ENCODE measurements at places on chromosomes 2 and 18.

GRCh38 chr18:63158676-63159291 is 160.8 kb downstream of the BCL2 start:
- no peak for DNase-seq

GRCh38 chr2:97067279-97068004 is 27.2 kb downstream of the FAHD2B start:
- no peak for DNase-seq

DNA sequence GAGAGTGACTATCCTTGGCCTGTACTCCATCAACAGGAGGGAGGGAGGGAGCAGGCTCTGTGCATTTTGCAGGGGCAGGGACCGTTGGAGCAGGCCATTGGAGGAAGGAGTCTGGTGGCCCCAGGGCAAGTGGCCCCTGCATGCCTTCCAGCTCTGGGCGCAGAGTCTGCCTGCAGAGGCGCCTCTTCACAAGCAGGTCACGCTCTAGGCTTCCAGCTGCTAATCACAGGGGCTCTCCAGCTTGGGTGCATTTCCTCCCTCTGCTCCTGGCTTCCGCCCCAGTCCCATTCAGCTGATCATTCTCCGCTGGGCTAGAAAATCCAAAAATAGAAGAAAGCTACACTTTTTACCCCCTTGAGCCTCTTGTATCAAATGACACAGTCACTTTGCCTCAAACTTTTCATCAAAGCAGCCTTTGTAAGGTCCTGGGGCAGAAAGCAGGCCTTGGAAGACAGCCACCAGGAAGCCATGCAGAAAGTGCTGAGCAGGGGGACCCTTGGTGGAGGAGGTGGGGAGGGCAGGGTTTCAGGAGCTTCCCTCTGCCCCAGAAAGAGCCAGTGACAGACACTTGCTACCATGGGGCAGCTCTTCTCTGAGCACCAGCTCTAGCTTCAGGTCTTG is 11.3 kb downstream of the TMEM247 start:
- no peak for DNase-seq

DNA sequence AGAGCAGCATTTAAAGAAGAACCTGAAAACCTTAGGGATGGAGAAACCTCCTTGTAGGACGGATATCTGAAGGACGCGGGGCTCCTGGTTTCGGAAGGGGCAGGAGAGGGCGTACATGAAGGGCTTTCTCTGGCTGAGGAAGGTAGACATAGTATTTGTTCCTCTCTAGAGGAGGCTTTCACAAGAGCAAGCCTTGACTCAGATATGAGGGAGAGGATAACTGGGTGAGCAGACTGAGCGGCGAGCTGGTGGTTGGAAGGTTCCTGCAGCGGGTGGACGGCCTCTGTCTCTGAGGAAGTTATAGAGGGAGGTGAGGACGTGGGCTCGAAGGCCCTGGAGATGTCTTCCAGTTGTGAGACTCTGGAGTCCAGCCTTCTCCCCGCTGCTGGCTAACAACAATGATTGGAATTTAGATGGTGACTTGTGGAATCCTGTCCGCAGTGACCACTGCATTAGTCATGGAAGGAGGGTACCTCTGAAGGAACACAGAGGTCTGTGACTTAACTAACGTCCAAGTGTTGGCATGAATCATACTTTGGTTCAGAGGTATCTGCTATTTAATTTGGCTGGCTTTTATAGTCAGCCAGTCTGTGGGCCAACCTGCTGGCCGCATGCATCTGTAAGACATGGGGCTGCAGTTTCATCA is 80.9 kb downstream of the ASAP2 start:
- DNase-seq = peak; percentile 95

DNA sequence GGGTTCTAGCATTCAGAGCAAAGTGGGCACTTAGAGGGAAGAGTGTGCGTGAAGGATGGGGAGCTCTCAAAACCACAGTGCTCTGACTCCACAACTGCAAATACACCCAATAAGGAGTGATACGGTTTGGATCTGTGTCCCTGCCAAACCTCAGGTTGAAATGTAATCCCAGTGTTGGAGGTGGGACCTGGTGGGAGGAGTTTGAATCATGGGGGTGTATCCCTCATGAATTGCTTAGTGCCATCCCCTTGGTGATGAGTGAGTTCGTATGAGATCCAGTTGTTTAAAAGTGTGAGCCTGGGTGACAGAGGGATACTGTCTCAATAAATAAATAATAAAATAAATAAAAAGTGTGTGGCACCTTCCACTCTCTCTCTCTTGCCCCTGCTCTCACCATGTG is 50.3 kb upstream of the CCDC85A start:
- no peak for DNase-seq

GRCh38 chr18:35549564-35549963 is 32.0 kb upstream of the GALNT1 start:
- no peak for DNase-seq

DNA sequence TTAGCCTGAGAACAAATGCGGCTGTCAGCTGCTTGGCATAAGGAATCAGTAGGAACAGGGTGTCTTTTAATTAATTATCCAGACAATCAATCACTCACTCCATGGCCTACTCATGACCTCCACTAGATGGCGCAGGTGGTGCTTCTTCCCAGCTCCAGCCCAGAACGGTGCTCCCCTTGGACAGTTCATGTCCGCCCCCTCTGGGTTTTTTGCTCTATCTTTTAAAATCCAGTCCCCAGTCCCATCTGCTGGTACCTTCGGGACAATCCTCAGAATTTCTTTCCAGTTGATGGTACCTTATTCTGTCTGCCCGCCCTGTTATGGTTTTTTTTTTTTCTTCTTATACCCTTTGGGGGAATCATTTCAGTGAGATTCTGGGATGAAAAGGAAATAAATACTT is 99.8 kb downstream of the CACNB4 start:
- peak; percentile 36 for DNase-seq

DNA sequence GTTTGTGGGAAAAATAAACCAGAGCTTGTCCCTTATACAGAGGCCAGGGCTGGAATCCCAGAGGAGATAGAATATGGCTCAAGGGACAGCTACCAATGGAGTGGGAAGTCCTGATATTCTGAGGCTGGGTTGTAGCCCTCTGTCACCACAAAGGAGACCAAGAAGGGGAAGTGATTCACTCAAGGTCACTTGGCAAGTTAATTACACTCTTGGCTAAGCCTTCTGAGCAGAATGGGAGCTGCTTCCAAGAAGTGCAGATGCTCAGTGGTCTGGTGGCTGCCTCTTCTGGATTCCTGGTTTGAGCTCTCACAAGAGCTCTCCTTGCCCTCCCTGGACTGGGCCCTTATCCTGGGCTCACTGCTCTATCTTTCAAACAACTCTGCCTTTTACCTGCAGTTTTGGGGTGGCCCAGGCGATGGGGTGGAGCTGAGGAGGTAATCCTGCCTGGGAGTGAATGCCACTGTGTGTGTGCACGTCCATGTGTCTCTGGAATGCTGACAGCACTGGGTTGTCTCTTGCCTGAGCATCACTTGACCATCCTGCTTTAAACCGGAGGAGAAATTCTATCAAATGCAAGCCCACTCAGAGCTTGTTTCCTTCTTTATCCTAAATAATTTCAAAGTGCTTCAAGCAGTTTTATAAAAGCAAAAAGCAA is 168.2 kb downstream of the KCNS3 start:
- peak; percentile 11 for DNase-seq

GRCh38 chr2:164008752-164009151 is 272.9 kb upstream of the FIGN start:
- DNase-seq = no peak

DNA sequence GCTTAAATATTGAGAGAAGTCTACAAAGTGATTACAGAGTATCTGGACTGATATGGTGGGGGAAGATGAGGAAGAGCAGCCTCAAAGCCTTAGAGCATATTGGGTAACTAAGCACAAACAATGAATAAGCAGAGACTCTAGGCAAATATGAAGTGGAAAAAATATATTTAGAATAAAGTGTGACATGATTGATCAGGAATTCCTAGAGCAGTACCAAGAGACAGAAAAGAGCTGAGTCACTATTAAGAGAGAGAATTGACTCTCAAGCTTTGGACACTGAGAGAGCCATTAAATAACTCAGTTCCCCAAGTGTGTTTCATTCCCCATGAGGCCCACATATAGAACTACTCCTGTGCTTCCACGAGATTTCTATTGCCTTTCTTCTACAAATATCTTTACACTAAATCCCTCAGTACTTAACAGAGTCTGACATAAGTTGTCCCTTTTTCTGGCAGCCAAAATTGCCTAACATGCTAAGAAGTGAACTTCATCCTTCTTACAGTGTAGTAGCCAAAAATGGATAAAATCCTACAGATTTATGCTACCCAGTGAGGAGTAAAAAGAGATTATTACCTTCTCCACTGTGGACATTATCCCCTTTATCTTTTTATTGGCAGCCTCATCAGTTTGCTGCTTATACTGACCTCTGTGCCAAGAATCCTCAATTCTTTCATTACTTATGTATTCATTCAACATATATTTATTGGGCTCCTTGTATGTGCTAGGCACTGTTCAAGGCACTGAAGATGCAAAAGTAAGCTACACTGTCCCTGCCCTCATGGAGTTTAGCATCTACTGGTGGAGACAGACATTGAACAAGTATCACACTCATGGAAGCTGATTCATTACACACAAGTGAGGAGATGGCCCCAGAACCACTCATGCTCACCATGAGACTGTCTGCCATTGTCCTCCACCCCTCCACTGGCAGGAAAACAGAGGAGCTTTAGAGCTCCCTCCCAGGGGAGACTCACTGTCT is 45.4 kb downstream of the SLC40A1 start:
- no peak for DNase-seq

DNA sequence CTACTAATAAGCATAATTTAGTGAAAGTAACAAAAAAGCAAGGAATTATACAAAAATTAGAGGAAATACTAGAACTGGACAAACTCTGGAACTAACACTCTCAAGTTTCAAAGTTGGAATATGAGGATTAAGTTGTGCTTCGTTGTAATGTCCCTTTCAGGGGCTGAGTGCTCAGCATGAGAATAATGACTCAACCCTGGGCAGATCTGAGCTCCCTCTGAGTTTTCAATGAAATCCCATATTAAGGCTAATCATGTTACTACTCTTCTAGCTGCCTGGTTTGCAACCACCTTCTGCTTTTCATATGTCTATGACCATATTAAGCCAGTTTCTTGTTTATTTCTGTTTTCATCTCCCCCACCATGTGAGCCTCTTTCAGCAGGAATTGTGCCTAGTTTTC is 274.9 kb upstream of the LRRTM4 start:
- no peak for DNase-seq

- DNase-seq = no peak
Measured at GRCh38 chr18:42882122-42882521, 233.4 kb downstream of the RIT2 start.

DNA sequence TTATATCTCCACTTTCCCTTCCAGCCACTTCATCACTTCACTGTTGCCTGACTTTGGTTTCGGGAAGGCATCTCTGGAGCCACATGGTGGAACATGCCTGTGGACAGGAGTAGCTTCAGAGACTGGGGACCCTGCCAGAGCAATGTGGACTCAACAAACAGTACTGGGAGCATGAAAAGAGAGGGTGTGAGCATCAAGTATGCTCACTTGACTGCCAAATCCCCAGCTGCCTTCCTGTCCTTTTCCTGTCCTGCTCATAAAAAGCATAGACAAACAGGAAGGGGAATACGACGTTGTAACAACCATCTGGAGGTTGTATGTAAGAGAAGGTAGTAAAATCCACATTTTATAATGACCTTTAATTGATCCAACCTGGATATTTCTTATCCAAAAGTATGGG is 61.3 kb upstream of the CSRNP3 start:
- no peak for DNase-seq

GRCh38 chr18:37368110-37368954 is 197.3 kb downstream of the CELF4 start:
- no peak for DNase-seq

GRCh38 chr2:189641590-189641989 is 19.7 kb upstream of the ASNSD1 start:
- no peak for DNase-seq

- no peak for DNase-seq
Measured at GRCh38 chr2:20506201-20506685, 59.4 kb downstream of the RHOB start.

DNA sequence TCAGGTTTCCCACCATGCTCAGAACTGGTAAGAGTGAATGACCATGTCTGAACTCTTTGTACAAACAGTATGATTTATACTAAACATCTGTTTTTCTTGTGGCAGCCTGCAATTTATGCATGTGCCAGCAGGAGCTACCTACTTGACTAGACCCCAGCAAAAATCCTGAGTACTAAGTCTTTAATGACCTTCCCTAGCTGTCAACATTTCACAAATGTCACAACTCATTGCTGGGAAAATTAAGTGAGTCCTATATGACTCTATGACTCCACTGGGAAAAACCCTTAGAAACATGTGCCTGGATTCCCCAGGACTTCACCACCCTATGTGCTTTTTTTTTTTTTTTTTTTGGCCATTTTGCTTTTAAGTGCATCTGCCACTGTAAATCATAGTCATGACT is 1225.8 kb downstream of the SUCLG1 start:
- no peak for DNase-seq

DNA sequence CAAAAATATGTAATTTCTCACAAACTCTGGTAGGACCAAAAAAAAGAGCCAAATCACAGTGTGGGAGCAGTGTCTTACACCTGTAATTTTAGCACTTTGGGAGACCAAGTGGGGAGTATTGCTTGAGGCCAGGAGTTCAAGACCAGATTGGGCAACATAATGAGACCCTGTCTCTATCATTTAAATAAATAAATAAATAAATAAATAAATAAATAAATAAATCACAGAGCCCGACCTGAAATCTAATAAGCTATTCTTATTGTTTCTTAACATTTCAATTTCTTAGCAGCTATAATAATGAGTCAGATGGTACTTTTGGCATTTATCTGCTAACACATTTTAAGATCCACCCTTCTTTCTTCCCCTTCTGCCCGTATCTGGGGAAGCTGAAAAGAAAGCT is 1229.6 kb downstream of the SUCLG1 start:
- DNase-seq = no peak

- no peak for DNase-seq
Measured at GRCh38 chr2:2192091-2192955, 138.8 kb downstream of the MYT1L start.

DNA sequence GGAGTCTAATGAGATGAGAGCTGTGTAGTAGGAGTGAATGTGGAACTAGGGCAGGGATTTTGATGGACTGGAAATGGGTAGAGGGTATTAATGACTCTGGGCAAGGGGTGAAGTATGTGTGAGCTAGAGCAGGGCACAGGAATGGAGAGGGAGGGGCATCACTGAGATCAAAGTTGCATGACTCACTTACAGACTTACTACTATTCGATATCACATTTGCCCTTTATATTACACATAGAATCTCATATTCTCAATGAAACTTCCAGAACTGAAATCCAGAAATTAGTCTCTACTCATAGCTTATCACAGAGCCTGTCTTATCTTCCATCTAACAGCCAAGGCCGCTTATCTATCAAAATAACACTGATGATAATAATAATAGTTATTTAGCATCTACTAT is 20.0 kb upstream of the ITGB6 start:
- DNase-seq = no peak
